ENCODE measurements at places on chromosomes 6 and 20. TPM values are rescaled to one million over a fixed set of nuclear protein-coding genes. Genes with fewer than 3 reads are reported as not detected.

The PRSS35 gene
- total RNA-seq, result not detected

The ATRN gene
- total RNA-seq, result 34.6 TPM

The RAE1 gene
- total RNA-seq, result 45.7 TPM

The TRIM31 gene
- not detected for total RNA-seq

The SLC22A16 gene
- total RNA-seq, result not detected

The HRH3 gene
- not detected for total RNA-seq

The TUBB1 gene
- total RNA-seq, result not detected

The HAO1 gene
- not detected for total RNA-seq

The RAD21L1 gene
- not detected for total RNA-seq

The AIF1 gene
- 6.1 TPM for total RNA-seq

The SIRPB1 gene
- 0.42 TPM for total RNA-seq

The ARMH2 gene
- total RNA-seq, result not detected

The CST7 gene
- 1.2 TPM for total RNA-seq

The PRR18 gene
- not detected for total RNA-seq

The IYD gene
- 0.42 TPM for total RNA-seq

The GPX5 gene
- not detected for total RNA-seq

The NR2E1 gene
- not detected for total RNA-seq

The HLA-DQB1 gene
- 0.44 TPM for total RNA-seq

The DACT2 gene
- total RNA-seq, result 11.1 TPM

The MAK gene
- not detected for total RNA-seq

The TFAP2D gene
- not detected for total RNA-seq

The VSX1 gene
- total RNA-seq, result not detected

The LINC00237 gene
- not detected for total RNA-seq

The PRDM13 gene
- total RNA-seq, result not detected

The SLC24A3 gene
- total RNA-seq, result 6.2 TPM

The HCK gene
- total RNA-seq, result 8.8 TPM

All from lower leg skin (tissue), 4 donors.